Central memory CD4-positive, alpha-beta T cell (primary cell): ENCODE measurements at places on chromosomes 1 and 21.

DNA sequence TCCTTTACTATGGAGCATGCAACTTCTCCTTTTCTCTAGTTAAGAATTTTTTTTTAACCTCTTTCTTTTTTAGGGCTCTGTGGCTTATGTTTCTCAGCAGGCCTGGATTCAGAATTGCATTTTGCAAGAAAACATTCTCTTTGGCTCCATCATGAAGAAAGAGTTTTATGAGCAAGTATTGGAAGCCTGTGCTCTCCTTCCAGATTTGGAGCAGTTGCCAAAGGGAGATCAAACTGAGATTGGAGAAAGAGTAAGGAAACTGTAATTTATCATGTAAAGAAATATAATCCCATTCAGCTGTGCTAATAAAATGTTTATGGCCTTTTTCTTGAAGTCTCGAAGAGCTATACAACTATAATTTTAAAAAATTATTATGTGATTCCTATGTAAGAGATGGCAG lies 70.1 kb downstream of the HSPA13 start:
- DNase-seq: no peak

DNA sequence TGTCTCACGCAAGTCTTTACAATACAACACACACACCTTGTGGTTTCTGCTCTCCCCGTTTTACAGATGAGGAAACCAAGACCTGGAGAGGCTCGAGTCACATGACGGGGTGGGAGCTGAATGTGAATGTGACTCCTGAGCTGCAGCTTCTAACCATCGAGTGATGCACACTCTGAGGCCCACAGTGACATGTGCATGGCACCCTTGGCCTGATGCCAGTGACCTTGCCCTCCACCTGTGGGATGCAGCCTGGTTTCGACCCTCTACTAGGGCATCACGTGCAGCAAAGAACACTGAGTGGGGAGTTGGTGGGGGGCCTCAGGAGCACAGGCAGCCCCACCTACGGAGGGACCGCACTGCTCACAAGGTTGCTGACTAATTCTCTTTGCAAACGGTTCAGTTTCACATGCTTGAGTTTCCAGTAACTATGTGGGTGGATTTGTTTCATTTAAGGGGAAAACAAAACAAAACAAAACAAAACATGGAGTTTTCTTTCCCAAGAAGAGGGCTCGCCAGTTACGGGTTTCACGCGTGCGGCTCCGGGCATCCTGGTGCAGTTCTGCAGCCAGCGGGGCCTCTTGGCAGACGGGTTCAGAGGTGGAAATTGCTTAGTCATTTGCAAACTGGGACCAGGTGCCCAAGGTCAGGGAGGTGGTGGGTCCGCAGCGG lies 22.9 kb downstream of the SPSB1 start:
- no peak for DNase-seq

- DNase-seq: no peak
Measured at GRCh38 chr1:97603218-97603617, 317.6 kb downstream of the DPYD start.

DNA sequence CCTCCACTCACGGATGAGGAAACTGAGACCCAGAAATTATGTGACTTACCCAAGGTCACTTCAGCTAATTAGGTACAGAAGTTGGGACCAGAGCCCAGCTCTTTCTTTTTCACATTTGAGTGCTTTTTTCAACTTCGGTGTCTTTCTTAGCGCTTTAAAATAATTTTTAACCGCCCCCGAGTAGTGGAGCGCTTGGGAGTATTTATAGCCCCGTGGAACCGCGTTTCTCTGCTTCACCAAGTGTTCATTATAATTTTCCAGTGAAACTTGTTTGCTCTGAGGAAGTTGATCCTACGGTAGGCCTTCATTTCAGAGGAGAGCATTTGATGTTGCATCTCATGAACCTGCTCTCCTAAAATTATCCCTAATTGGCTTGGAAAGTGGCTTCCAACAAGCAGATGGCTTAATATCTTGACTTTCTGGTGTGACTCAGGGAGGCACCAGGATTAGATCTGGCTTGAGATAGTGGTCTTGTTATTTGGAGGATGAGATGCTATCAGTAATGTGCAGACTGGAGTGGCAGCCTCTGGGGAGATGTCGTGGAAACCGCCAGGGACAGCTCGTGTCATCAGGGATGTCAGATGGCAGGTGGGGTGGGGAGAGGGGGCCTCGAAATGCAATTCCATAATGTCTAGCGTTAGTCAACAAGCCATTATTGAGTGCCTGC lies 321.3 kb downstream of the CAMTA1 start:
- DNase-seq: no peak

DNA sequence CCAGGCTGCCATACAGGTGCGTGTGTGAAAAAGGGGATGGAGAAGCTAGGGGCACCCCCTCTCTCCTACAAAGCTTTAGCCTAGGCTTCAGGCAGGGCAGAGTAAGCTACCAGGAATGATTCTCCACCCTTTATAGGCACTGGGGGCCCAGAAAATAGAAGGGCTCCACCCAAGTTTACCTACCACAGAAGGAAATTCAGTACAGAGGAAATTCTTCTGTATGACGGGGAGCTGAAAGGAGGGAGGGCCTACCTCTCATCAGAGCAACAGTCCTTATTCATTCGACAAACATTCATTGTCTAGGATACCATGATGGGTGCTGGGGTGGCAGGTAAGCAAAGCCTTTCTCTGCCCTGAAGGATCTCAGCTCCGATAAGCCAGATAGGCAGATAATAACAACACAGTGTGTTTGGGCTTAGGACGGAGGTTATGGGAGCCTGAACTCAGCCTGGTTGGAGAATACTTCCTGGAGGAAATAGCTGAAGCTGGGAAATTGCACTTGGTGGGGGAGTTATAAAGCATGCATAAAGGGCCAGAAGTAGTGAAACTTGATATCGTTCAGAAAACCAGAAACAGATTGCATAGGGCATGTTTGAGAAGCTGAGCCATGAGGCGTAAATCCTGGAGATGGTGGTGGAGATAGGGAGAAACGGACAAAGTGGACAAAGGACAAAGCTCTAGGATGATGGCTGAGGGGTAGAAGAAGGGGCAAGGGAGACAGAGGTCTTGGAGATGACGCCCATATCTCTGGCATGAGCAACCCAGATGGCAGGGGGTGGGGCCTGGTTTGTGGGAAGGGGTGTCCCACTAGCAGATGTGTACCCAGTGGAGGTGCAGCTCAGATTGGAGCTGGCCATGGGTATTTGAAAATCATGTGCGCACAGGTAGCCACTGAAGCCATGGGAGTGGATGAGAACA lies 5.3 kb upstream of the P3R3URF start:
- DNase-seq: no peak

GRCh38 chr1:210232511-210233215 lies at the start of gene SERTAD4:
Gene SERTAD4, plus strand, starts transcription at chr1:210232796. Its CDS starts 5,165 bp downstream, at chr1:210237961.
- DNase-seq: no peak

GRCh38 chr1:230281556-230281955 lies 144.6 kb downstream of the PGBD5 start:
- no peak for DNase-seq

DNA sequence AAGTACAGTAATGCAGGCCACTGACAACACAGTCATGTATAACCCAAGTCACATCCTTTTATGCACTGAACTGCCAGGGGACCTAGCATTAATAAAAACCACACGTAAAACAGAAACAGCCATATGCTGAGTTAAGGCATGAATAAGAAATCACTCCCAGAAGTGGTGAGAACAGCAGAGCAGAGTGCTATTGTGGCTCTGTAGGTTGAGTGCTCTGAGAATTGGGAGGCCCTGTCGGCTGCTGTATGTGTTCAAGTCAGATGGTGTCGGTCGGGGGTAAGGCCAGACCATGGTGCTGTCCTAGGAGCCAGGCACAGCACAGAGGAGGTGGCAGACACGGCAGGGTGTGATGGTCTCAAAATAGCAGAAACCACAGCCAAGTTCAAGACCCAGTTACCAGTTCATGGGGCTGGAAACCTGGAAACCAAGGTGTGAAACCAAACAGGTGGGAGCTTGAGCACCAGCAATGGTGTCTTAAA lies 126.6 kb upstream of the COA6 start:
- no peak for DNase-seq

DNA sequence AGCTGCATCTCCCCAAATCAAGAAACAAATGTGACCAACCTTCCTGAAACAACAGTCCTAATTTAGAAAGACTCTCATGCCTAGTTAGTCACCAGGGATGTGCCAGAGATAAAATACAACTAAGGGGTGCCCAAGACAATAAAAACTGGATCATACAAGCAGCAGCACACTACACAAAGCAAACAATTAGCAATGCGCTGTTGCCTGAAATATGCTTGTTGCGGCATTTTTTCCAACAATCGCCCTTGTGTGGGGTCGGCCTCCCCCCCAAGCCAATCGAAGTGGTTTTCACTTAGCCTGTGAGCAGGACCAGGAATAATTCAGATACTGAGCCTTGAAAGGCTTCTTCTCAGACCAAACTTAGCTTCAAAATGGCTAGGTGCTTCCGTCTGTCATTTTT lies 1.4 kb upstream of the STMN1 start:
- no peak for DNase-seq

DNA sequence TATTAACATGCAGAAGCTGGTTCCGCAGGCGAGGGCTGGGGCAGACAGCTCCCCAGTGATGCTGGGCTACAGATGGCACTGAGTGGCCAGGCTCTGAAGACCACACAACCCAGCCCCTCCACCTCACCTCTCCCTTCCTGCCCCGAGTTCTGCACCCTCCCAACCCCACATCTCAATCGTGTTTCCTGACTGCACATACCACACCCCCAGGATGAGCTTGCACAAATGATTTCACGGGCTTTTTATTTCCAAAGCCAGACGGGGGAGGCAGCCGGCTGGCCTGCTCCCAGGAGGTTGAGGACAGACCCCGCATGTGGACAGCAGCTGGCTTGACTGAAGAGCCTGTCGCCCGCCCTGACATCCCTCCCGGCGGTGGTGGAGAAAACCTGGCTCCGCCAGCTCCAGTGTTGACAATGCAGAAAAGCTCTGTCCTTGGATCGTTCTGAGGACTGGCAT lies 21.4 kb upstream of the ALDH4A1 start:
- no peak for DNase-seq

DNA sequence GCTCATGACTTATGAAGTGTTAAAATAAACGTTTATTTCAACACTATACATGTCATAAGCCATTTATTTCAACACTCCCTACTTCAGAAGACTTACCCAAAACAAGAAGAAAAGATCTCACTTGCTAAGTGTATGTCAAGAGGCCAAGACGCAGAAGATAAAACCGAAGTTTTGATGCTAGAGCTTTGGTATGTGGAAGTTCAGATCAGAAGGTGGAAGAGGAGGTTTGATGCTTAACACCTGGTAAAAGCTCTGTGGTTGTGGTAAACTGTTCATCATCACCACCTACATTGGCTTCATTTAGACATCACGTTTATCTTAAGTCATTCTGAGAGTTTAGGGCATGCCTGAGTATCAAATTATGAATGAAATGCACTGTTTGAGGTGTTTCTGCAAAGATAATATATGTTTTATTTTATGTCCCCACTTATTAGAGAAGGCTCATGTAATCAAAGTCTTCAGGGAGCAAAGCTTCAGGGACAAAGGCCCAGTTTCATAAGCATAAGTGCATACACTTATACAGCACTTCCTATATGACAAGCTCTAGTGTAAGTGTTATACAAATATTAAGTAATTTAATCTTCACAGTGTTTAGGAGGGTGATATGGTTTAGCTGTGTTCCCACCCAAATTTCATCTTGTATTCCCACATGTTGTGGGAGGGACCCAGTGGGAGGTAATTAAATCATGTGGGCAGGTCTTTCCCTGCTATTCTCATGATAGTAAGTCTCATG lies 533.3 kb downstream of the PTBP2 start:
- DNase-seq: no peak

- no peak for DNase-seq
Measured at GRCh38 chr1:217134857-217135568, 411.8 kb upstream of the ESRRG start.

DNA sequence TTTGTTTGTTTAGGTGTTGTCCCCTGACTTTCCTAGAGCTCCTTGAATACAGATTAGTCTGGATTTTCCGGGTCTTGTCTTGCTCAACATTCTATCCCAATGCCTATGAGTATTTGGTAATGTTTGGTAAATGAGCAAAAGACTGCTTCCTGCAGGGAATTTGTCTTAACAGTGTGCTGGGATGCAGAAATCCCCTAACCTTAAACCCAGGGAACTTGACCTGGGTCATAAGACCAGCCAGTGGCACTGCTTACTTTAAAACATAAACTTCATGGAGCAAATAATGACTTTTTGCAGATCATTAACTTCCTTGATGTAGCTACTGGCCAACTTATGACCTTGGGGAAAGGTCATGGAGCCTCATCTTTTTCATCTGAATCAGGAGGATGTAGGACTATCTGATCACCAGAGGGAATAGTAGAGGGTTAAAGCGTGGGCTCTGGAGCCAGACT lies 27.2 kb downstream of the TCEANC2 start:
- no peak for DNase-seq

DNA sequence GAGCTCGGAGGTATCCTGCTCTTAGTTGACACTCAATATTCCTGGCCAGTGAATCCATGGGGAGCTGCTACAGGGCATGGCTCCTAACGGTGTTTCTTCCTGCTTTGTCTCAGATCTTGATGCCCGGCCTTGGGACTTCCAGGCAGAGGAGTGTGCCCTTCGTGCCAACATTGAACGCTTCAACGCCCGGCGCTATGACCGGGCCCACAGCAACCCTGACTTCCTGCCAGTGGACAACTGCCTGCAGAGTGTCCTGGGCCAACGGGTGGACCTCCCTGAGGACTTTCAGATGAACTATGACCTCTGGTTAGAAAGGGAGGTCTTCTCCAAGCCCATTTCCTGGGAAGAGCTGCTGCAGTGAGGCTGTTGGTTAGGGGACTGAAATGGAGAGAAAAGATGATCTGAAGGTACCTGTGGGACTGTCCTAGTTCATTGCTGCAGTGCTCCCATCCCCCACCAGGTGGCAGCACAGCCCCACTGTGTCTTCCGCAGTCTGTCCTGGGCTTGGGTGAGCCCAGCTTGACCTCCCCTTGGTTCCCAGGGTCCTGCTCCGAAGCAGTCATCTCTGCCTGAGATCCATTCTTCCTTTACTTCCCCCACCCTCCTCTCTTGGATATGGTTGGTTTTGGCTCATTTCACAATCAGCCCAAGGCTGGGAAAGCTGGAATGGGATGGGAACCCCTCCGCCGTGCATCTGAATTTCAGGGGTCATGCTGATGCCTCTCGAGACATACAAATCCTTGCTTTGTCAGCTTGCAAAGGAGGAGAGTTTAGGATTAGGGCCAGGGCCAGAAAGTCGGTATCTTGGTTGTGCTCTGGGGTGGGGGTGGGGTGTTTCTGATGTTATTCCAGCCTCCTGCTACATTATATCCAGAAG lies 16.7 kb downstream of the ALX3 start:
- peak; percentile 45 for DNase-seq
